ENCODE measurements at places on chromosomes 4 and X.

DNA sequence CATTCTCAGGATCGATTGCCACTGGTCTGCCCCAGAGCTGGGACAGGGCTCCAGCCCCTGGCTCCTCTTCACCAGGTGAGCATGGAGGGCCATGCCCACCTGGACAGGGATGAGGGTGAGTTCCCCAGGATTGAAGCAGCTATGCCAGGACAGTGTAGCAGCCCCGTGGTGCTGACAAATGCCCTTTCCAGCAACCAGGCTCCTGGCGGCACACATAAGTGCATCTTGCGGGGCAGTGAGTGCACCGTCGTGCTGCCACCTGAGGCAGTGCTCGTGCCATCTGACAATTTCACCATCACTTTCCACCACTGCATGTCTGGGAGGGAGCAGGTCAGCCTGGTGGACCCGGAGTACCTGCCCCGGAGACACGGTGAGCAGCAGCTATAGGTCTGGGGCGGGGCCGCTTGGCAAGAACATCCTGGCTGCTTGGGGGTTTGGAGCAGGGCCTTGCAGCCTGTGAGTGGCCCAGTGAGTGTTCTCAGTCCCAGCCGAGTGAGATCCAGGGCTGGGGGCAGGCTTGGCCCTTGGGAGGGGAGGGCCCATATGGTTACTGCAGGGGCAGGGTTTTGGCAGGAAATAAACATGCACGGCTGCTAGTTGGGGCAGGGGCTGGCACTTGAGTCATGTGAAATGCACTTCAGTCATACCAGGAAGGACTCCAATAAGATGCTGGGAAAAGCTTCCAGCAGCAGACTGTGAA, 6.1 kb downstream of the IL9R start:
- no peak for DNase-seq

- DNase-seq: no peak
These were observed at the start of gene EREG for GRCh38 chr4:74364652-74365491. EREG (plus strand) TSS chr4:74365145; CDS start chr4:74365309, 164 bp downstream.

- no peak for DNase-seq
These were observed 4.3 kb downstream of the PNCK start for GRCh38 chrX:153669174-153669890.

DNA sequence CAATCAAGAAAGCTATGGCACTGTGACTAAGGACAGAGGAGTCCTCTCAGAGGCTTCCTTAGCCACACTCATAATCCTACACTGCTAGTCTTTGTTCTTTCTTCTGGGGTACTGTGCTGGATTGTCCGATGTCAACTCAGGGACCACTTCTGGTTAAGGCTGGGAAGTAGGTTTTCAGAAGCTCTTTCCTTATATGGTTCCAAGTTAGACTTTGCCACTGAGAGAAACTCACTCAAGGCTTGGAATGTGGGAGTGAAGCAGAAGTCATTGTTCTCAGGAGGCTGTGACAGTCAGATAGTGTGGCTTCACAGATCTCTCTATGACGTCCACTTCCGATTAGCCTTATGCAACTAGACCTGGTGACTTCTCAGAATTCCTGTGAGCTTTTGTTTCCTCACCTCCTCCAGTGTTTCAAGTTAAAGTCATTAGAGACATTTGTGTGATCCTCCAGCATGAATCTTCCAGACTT, 317.3 kb upstream of the F9 start:
- DNase-seq: no peak

GRCh38 chr4:170248029-170248428, 158.3 kb upstream of the AADAT start:
- no peak for DNase-seq

- DNase-seq: no peak
These were observed 683.7 kb downstream of the PDHA2 start for GRCh38 chr4:96523611-96524010.

DNA sequence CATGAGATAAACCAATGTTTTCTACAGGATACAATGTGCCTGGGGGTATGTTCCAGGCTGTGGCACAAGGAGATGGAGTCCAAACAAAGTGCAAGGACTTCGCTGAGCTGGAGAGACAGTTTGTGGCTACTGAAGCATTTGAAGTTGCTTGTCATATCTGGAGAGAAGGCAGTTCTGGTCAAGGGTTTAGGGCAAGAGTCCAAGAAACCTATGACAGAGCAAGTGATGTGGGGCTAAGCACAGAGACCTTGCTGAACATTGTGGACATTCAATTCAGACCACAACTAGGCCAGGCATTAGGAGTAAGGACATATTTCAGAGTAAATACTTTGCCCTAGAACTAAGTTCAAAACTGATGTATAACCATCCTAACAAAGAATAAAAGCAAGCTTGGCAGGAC, 34.8 kb downstream of the MAGED4B start:
- DNase-seq: no peak

DNA sequence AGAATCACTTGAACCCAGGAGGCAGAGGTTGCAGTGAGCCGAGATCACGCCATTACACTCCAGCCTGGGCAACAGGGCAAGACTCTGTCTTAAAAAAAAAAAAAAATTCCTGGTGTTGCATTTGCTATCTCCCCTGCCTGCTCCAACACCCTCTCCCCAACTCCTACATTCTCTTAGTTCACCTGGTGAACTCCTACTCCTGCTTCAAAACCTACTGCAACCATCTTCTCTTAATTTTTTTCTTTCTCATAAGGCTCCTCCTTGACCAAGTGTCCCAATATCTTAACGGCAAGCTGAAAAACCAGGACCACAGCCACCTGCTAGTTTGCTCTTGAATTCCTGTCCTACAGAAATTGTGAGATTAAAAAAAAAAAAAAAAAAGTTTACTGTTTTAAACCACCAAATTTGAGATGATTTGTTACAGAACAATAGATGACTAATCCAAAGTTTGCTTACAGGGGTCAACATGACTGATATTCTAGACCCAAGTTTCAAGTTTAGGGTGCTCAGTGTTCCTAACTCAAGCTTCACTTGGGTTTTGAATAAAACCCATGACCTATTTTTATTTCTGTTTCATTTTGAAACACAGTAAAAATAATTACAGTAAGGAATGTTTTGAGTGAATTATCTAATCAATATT, 13.1 kb upstream of the ANXA5 start:
- DNase-seq: no peak

DNA sequence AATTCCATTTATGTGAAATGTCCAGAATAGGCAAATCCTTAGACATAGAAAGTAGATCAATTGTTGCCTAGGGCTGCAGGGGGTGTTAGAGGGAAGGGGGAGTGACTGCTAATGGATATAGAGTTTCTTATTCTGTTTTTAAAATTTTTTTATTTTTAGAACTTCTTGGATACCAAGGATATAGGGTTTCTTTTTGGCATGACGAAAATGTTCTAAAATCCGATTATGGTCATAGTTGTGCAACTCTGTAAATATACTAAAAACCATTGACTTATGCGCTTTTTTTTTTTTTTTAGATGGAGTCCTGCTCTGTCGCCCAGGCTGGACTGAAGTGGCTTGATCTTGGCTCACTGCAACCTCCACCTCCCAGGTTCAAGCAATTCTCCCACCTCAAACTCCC, 125.2 kb upstream of the USP9X start:
- DNase-seq: no peak

DNA sequence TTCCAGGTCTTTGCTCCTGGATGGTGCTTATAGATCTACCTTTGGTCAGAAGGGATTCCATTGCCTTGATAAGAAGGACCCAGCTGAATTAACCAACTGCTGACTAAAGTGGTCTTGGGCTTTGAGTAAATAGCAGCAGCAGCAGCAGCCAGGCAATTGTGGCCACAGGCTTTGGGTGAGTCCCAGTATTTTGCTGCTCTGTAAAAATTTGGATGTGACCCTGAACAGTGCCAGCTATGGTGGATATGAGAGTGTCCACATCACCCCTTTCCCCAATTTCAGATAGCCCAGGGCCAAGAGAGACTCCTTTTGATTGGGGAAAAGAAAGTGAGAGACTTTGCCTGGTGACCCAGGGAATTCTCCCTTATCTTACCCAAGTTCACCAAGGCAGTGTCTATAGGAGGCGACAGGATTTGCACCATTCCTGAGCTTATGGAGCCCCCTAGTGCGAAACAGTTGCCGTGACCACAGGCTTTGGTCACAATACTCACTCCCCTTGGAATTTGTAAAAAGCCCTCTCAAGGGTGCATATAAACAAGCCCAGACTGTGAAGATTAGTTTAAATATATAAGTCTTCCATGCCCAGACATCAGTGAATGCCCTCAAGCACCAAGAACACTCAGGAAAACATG, 518.0 kb downstream of the TMA16 start:
- no peak for DNase-seq

- no peak for DNase-seq
These were observed 169.7 kb upstream of the SH3RF1 start for GRCh38 chr4:169440446-169440845.

- DNase-seq: peak; percentile 26
These were observed 47.5 kb downstream of the PKD2 start for GRCh38 chr4:88054901-88055300.

DNA sequence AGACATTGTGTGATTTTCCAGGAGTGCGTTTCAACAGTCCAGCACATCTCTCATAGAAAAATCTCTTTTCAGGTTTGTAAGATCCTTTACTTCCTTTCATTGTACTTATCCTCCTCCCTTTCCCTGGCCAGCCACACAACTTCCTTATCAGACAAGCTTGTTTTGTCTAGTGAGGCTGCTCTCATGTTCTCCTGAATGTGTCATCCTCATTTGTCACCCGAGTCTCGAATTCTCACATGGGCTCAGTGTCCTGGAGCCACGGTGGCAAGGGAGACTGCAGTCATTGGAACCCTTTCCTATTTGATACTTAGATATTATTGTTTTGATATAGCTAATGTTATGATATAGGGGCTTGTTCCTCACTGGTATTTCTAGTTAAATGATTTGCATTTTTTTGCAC, 16.9 kb downstream of the SYNPO2 start:
- DNase-seq: no peak

DNA sequence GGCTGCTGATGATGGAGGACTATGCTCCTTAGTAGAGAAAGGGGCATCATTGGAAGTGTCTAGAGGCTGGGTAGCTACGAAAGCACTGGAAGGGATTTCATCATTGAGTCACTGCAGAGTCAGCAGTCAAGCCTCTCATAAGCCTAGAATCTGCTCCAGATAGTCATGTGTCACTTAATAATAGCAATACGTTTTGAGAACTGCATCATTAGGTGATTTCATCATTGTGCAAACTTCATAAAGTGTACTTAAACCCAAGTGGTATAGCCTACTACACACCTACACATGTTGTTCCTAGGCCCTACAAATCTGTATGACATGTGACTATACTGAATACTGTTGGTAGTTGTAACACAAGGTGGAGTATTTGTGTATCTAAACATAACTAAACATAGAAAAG, 165.6 kb downstream of the PTTG2 start:
- no peak for DNase-seq

DNA sequence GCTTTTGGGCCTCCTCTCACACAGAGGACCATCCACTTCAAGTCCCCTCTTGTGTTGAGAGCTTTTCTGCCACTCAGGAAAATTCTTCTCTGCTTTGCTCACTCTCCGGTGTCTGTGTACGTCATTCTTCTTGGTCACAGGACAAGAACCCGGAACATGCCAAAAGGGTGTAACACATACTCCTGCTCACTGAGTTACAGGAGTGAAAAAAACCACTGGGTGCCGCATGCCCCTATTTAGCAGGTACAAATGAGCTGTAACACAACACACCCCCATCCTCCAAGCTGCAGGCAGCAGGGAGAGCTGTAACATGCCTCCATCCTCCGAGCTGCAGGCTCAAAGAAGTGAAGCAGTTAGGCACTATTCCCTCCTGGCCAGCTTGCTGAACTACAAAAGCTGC, 13.0 kb upstream of the CXCL2 start:
- DNase-seq: no peak

- DNase-seq: no peak
These were observed 234.4 kb upstream of the ITM2A start for GRCh38 chrX:79601341-79602131.

DNA sequence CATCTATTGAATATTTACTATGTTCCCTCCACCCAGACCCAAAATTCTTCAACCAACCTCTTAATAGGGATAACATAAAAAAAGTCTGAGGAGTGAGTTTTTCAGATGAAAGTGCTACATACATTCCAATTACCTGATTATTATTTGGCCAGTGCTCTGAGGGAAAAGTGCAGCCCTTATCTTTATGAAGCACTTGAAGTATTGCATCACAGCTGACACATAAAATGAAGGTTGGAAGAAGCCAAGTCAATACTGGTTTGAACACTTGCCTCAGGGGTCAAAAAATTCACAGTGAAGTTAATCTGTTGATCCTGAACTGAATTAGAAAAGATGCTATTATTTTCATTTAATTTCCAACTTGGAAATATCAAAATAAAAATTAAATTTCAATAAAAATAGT, 498.9 kb downstream of the INPP4B start:
- no peak for DNase-seq

DNA sequence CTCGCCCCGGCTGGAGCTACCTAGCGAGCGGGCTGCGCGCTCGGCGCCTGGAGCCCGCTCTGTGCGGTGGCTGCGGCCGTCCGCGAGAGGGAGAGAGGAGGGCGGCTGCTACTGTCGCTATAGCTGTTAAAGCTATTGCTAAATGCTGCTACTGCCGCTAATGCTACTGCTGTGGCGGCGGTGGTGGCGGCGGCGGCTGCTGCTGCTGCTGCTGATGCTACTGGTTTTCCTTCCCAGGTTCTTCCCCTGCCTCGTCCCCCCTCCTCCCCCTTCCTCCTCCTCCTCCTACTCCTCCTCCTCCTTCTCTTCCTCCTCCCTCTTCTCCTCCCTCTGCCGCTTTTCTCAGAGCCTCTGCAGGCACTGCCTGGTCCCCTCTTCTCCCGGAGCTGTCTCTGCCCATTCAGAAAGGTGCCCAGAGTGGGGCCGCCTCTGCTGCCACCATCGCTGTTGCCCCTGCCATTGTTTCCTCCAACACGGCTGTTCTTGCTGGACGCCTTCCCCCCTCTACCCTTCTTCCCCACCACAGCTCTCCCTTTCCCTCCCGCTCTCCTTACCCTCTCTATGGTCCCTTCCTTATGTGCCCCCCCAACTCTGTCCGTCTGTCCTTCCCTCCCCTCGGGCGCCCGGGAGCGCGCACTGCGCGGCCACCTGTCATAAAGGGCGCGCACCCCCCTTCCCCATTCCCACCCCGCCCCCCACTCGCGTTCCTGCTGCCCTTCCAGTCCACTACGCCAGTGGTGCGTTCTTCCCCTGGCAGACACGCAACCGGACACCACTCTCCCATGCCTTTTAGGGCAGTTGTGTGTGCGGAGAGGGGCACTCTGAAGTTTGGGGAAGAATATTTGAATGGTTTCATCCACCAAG, at the start of gene NEXMIF:
TSS of gene NEXMIF (minus strand) at position 228 of the 864 bp plus-strand sequence.
- peak; percentile 34 for DNase-seq

DNA sequence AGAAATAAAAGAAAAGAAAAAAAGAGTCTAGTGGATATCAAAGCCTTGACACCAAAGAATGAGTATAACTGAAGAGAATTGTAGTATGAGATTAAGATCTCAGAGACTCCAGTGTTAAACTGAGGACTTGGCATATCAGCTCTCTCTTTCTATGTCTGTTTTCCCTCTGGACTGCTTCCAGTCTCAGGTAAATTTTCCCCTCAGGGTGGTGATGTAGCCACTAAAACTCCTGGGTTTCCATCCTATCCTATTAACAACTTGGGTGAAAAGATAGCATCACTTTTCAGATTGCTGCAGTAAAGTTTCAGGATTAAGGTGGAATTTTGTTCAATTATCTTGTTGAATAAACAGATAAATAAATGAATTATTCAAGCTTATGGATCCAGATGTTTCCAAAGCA, 85.7 kb downstream of the ATP10D start:
- no peak for DNase-seq

- no peak for DNase-seq
These were observed 40.1 kb upstream of the SPOCK3 start for GRCh38 chr4:167274351-167274750.

All from adrenal gland (tissue), 19 donors.